ENCODE measurements at places on chromosomes 4 and X.
A peak's percentile ranks its signal among the peaks of the same experiment; 100 is the strongest.

DNA sequence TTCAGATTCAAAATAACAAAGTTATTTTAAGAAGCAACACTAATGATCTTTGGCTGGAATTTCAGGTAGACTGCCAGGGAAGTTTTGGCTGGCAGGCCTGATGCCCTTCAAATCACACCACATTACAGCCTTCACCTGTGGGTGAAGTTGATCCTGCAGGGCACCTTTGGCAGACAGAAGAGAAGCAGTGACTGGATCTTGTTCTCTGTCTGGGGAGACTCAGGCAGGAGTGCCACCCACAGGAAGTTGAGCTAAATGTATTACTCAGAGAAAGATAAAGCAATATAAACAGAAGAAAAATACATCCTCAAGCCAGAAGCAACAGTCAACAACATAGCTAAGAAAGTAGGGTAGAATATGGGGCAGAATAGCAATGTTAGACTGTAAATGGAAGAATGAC, 12.8 kb upstream of the CFAP299 start:
- no peak for DNase-seq

DNA sequence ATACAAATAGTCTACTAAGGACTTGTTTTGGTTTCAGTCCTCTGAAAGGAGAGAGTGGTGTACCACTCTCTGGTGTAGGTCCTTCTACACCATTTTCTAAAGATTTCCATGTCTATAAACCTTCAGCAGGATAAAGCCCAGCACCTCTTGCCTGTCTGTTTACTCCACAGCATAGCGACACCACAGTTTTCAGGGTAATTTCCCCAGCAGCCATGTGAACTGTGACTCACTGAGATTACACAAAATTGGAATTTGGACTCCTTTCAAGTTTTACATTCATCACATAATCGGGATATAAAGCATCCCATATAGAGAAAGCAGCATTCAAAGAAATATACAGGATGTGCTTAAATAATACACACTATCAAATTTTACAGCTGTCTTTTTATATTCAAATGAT, 229.6 kb downstream of the PRDM5 start:
- no peak for DNase-seq

GRCh38 chrX:22397566-22397965, 124.9 kb downstream of the CBLL2 start:
- DNase-seq = no peak

GRCh38 chrX:68934922-68935321, 106.1 kb downstream of the EFNB1 start:
- no peak for DNase-seq

DNA sequence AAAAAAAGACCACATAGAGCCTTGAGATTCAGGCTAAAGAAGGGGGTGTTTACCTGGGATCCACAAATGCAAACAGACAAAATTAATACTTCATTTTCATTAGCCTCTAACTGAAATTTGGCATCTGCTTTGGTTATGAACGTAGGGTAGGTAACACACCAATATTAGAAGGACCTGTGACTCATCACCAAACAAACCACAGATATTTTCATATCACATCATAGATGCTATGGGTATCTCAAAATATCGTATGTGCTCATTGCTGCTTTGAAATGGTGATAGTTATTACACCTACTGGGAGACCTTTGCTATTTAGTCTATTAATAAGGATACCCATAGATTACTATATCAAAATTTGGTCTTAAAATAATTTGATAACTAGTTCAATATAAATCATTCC, 180.6 kb upstream of the MAP3K15 start:
- DNase-seq = no peak

- DNase-seq = no peak
Measured at GRCh38 chrX:2301901-2302300, 198.9 kb downstream of the DHRSX start.

DNA sequence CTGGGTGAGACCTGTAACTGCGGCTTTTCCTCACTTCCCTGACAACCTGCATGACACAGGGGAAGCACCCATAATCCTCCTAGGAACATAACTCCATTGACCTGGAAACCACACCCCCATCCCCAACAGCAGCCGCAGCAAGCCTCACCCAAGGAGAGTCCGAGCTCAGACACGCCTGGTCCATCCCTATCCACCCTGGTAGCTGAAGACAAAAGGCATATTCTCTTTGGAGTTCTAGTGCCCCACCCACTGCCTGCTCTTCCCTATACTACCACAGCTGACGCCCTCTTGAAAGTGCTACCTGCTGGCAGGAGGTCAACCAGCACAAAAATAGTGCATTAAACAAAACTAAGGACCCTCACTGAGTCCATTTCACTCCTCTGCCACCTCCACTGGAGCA, 1080.9 kb upstream of the IGFBP7 start:
- peak; percentile 59 for DNase-seq

DNA sequence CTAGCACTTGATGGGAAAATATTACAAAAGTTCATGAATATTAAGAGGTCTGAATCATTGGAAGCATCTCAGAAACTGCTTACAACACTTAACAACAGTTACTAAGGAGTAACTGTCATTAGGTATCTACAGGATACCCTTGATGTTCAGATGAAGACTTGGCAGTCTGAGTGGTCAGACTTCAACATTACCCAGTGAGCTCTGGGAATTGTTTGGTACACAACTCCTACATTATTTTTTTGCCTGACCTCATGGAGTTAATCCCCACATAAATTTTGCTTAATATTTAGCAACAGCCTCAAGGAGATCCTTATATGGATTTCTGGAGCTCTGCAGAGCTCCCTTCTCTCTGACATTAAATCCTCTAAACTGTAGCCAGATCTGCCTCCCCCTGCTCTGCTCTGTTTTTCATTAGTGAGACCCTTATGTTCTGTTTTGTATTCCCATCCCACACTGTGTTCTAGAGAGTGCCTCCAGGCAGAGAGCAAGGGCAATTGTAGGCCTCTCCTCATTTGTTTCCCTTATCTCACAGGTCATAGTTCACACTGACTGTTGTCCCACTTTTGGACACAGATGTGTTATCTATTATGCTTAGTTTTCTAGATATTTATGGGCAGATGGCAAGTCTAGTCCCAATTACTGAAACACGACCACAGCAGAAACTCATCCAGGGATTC, 368.8 kb downstream of the GASK1B start:
- no peak for DNase-seq

DNA sequence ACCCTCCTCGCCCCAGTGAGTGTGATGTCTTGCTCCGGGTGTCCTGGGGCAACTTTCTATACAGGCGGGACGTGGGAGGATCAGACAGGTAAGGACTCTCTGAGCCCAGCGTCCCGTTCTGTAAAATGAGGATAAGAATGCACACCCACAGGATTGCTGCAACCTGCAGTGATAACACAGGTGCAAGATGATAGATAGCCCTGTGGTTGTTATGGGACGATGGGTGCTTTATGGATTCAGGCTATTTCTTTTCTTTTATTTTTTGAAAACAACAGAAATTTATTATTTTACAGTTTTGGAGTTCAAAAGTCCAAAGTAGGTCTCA, 28.6 kb downstream of the BEX3 start:
- no peak for DNase-seq

- DNase-seq = no peak
Measured at GRCh38 chr4:83618431-83618830, 82.5 kb downstream of the GPAT3 start.

- DNase-seq = no peak
Measured at GRCh38 chrX:51866210-51866609, 27.2 kb upstream of the MAGED1 start.

- DNase-seq = no peak
Measured at GRCh38 chrX:122119361-122119760, 1064.7 kb upstream of the GRIA3 start.

- DNase-seq = no peak
Measured at GRCh38 chrX:124440695-124441094, 94.3 kb downstream of the SH2D1A start.

GRCh38 chr4:121150003-121150402, 14.1 kb downstream of the TNIP3 start:
- DNase-seq = no peak

DNA sequence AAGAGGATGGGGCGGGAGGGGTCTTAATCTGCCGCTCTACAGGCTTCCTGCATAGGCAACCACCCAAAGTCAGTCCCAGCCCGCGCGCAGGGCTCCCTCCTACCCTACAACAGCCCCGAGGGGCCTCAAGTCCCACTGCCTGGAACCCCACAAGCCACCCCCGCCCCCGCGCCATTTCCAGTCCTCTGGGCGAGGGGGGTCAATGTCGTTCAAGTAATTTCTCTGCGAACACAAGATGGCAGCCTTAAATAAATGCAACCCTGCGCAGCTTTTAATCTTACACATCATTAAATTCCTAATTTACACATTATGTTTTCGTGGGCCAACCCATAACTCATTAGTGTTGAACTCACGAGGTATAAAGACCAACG, 92.9 kb downstream of the BCOR start:
- no peak for DNase-seq

- DNase-seq = no peak
Measured at GRCh38 chr4:90824266-90825150, 697.3 kb downstream of the CCSER1 start.

- DNase-seq = no peak
Measured at GRCh38 chr4:161546902-161547301, 616.9 kb downstream of the FSTL5 start.

- DNase-seq = no peak
Measured at GRCh38 chrX:30865015-30865414, 24.0 kb downstream of the TAB3 start.

DNA sequence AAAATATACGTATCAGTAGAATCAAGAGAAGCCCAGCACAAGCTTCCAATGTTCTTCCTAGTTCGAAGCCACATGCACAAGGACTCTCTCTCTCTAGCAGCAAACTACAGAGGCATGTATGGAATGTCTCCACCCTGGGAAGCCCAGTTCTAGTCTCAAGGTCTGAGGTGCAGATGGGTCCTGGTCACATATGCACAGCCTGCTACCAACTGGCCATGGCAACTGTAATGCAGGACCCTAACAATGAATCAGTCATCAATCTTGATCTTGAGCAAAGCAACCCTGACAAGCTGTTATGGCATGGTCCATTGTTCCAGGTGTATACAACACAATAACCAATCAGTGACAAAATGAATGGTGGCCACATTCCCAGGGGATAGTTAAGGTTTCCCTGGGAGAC, 55.8 kb downstream of the MBNL3 start:
- no peak for DNase-seq

DNA sequence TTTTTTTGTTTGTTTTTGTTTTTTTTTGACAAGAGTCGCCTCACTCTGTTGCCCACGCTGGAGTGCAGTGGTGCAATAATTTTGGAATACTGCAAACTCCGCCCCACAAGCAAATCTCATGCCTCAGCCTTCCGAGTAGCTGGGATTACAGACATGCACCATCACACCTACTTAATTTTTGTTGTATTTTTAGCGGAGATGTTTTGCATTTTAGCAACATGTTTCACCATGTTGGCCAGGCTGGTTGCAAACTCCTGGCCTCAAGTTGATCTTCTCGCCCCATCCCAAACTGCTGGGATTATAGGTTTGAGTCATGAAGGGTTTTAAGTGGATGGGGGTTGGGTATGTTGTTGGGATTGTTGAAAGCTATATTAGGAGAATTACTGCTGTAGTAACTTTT, 270.9 kb upstream of the LCORL start:
- DNase-seq = no peak

DNA sequence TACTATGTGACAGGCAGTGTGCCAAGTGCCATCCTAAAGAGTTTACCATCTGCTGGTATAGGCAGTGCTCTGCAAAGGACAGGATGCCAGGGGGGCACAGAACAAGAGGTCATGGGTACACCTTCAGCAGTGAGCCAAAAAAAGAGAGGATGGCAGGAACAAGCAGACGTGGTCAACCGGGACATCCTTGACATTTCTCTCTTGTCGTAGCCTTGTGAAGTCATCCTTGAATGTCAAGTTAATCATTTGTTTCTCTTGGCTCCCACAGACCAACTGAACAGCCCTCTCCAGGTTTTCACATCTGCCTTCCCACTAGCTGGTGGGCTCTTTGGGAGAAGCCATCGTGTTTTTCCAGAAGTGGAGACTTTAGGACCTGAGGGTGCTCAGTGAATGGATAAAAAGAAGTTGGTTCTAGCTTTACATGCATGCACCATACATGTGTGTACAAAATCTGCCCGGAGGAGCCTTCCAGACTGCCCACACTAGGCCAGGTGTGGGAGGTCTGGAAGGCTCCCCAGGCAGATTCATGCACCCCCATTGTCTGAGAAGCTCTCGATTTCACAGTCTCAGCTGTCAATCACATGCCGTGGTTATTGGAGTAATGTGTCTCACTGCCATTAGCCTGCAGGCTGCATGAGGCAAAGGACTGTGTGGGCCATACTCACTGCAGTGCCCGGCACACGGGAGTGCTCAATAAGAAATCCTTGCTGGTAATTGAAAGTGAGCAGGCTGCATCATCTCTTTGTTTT, 16.4 kb downstream of the PNMA6F start:
- DNase-seq = no peak

DNA sequence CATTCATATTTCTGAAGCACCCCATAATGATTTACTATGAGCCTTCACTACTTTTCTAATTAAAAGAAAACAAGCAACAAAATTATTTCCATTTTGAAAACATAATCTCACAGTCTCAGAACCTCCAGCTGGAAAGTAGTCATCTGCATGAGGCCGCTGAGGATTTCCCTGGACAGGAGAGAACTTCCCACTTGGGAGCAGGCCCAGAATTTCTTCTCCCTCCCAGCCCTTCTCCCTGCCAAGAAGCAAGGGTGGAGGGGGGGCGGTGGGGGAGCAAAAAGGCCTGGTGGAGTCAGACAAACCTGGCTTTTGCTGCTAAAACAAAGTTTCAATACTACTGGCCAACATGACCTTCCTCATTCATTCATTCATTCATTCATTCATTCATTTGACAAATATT, 167.3 kb downstream of the PJA1 start:
- no peak for DNase-seq

DNA sequence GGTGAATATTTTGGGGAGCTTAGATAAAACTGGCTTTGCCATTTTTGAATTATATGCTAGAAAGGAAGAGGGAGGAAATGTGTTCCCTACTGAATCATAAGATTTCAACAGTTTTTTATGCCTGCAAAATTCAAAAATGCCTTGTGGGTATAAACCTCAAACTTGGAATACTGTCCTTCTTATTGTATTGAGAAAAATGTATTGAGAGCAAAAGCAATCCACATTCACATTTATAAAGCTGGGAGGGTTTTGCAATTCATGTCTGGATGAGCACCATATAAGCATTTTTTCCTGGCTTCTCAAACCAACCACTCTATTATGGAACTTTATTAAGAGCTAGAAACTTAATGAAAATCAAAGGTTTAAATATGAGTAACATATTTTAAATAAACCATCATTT, 289.8 kb downstream of the PCDH7 start:
- DNase-seq = no peak

DNA sequence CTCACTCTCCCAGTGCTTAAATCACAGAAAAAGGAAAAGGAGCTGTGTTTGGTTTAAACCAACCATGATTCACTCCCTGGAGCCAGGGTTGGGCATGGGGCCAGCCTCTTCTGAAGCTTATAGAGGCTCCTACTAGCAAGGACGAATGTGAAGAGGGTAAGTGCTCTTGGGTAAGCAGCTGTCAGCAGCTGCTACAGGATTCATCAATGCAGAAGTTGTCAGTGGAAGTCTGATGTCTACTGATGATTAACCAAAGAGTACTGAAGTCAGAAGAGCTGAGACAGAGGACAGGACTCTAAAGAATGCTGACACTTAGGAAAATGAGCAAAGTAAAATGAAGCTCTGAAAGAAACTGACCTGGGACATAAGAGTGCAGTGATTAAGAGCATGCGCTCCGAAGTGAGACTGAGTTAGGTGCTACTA, 32.7 kb upstream of the JADE1 start:
- DNase-seq = peak; percentile 81

- no peak for DNase-seq
Measured at GRCh38 chr4:102259081-102259480, 86.2 kb downstream of the SLC39A8 start.

GRCh38 chr4:14386196-14386595, 616.1 kb upstream of the CPEB2 start:
- DNase-seq = no peak

Measured in NCI-H345 (cell line).